HCT116 (cell line): ENCODE measurements at places on chromosomes 16 and 17.
A peak's percentile ranks its signal among the peaks of the same experiment; 100 is the strongest.

DNA sequence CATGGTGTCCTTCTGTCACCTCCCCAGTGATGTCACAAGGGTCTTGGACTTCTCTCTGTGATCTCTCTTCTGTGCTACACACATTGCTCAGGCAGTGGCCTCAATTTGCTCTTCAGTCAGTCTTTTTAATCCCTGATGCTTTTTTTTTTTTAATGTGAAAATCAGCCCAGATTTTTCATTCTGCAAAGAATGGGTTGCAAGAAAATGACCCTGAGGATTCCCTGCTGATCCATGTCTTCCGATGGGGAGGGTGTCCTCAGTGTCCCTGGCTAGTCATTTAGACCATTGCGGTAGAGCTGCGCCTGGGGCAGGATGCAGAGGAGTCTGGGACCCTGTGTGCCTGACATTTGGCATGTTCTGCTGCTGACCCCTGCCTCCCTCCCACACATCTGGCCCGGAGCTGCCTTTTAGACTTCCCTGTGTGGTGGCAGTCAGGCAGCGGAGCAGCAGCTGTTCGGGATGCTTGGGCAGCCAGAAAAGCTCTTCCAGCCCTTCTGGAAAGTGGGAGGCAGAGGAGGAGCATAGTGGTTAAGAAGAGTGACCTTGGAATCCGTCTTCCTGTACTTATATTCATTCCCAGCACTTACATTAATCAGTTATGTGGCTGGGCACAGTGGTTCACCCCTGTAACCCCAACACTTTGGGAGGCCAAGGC, 12.3 kb downstream of the GPT2 start:
- DNase-seq: no peak
- no peak overlapping the region for H3K27ac ChIP-seq
- H3K27me3 ChIP-seq: no peaks in the 10 kb centered on the region
- H3K36me3 ChIP-seq: no peaks in the 10 kb centered on the region
- H3K4me3 ChIP-seq: no peak overlapping the region

GRCh38 chr16:30041841-30042240, 10.8 kb upstream of the TLCD3B start:
- H3K4me3 ChIP-seq: no peak overlapping the region
- no peaks in the 10 kb centered on the region for H3K36me3 ChIP-seq
- no peak overlapping the region for H3K27ac ChIP-seq
- H3K27me3 ChIP-seq: no peaks in the 10 kb centered on the region
- peaks cover 13% of the 10 kb centered on the region for H3K4me1 ChIP-seq
- no peak for DNase-seq

GRCh38 chr17:32927724-32928585, at the start of gene TMEM98:
TMEM98 (plus strand) TSS chr17:32928153; CDS start chr17:32931529, 3,376 bp downstream.
- H3K27me3 ChIP-seq: no peaks in the 10 kb centered on the region
- H3K27ac ChIP-seq: peak within 1 kb of the TSS; percentile 27; the same call in 1 of the 2 replicates
- no peak for DNase-seq
- H3K4me3 ChIP-seq: peak within 1 kb of the TSS; percentile 69

- no peak overlapping the region for H3K27ac ChIP-seq
- peaks cover 18% of the 10 kb centered on the region; the same call in 1 of the 2 replicates for H3K27me3 ChIP-seq
- no peaks in the 10 kb centered on the region for H3K4me1 ChIP-seq
- H3K4me3 ChIP-seq: no peak overlapping the region
Observed at GRCh38 chr16:85908889-85909589, 10.1 kb downstream of the IRF8 start.

GRCh38 chr17:38867179-38867967, 2.5 kb upstream of the LASP1 start:
- H3K27ac ChIP-seq: peak overlapping the region; percentile 97
- peaks cover 85% of the 10 kb centered on the region for H3K4me1 ChIP-seq
- no peak for DNase-seq

GRCh38 chr17:37399265-37399803, 7.3 kb downstream of the ACACA start:
- H3K4me3 ChIP-seq: no peak overlapping the region
- H3K27me3 ChIP-seq: no peaks in the 10 kb centered on the region
- no peak for DNase-seq

- no peaks in the 10 kb centered on the region for H3K27me3 ChIP-seq
- H3K27ac ChIP-seq: peak overlapping the region; percentile 24; the same call in 1 of the 2 replicates
- H3K4me1 ChIP-seq: peaks cover 14% of the 10 kb centered on the region
- no peaks in the 10 kb centered on the region for H3K36me3 ChIP-seq
Observed at GRCh38 chr17:78250891-78251772, 19.7 kb downstream of the TMEM235 start.
